ENCODE measurements at places on chromosomes 16 and 17. TPM values are rescaled to one million over a fixed set of nuclear protein-coding genes. Genes with fewer than 3 reads are reported as not detected.
A peak's percentile ranks its signal among the peaks of the same experiment; 100 is the strongest.

Gene PLEKHH3
- polyA plus RNA-seq, result 13.1 TPM

DNA sequence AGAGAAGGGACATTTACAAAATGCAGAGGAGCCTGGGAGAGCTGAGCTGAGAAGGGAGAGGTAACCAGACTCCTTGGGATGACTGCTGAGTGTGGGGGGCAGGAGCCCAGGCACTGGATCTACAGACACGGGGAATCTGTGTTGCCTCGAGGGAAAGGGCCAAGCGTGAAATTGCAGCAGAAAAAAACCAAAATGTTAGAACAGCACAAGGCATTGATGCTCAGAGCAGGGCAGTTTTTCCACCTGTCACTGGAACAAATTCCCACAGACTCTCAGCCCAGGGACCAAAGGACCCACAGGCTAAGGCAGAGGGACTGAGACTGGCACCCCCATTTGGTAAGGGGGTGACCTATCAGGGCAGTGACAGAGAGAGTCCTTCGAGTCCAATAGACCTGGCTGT lies 2.0 kb downstream of the PITPNM3 start:
- DNase-seq, result no peak

Gene PHKB
- 19.7 TPM for polyA plus RNA-seq

Gene NACA2
- polyA plus RNA-seq, result 0.23 TPM

DNA sequence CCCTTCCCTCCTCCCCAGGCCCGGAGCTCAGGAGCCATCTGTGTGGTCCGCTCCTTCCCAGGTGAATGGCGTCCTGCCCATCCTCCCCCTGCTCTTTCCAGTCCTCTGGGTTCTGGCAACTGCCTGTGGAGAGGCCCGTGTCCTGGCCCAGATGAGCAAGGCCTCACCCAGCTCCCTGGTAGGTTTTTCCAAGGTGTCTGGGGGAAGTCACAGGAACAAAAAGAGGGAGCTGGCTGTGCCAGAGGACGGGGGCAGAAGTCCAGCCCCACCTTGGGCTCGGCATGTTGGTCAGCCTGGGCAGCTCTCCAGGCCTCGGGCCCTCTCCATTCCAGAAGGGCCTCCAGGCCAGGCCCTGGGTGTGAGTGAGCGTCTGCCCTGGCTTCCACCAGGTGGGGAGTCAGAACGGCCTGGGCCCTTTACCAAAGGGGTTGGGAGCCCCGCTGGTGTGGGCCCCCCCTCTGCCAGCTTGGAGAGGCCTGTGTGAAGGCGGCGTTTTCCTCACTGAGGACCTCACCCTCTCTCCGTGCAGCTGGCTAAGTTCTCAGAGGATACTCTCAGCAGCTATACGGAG lies 25.1 kb downstream of the CASKIN2 start:
- no peak for DNase-seq

Gene FNDC8
- polyA plus RNA-seq, result 0.10 TPM

Gene FOXN1
- not detected for polyA plus RNA-seq

DNA sequence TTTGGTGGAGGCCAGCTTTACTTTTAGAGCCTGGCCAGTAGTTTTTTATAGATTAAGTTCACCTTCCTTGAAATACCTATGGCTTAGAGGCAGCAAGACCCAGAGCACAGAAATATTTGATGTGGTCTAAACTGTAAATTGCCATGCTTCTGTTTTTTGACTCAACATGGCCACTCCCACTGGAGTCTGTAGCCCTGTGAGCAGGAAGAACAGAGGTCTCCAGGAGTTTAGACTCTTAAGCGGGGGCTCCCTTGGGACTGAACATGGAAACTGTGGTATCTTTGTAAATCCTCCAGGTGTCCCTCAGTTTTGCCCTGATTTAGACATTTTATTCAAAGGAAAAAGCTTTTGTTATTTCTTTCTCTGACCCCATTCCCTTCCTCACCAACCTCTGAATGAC lies 145.6 kb downstream of the FTO start:
- DNase-seq, result no peak

GRCh38 chr17:29090750-29091605 lies 48.0 kb downstream of the PIPOX start:
- DNase-seq, result no peak

DNA sequence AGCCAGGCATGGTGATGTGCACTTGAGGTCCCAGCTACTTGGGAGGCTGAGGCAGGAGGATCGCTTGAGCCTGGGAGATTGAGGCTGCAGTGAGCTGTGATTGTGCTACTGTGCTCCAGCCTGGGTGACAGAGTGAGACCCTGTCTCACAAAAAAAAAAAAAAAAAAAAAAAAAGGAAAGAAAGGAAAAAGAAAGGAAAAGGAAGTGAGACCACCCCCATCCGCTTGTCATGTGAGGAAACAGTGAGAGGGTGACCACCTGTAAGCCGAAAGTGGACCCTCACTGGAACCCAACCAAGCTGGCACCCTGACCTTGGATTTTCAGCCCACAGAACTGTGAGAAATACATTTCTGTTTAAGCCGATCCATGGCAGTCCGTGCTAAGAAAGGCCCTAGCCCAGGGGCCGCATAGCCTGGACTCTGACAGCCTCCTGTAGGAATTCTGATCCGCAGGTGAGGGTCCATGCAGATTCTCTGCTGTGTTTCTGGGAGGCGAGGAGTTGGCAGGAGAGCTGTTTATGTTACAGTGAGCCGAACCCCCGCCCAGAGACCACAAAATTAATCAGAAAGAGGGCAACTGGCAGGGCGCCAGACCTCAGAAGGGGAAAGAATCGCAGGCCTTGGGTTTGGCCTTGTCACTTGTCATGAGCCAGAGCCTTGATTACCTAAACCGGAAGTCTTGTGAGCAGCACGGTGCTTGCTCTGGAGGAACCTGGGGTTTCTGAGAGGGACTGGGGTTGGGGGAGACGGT lies 945 bp downstream of the SGSH start:
- peak; percentile 94 for DNase-seq

- DNase-seq, result peak; percentile 65
These were observed 123.1 kb downstream of the SNX29 start for GRCh38 chr16:12099451-12100123.

Gene HIC1
- 2.6 TPM for polyA plus RNA-seq

DNA sequence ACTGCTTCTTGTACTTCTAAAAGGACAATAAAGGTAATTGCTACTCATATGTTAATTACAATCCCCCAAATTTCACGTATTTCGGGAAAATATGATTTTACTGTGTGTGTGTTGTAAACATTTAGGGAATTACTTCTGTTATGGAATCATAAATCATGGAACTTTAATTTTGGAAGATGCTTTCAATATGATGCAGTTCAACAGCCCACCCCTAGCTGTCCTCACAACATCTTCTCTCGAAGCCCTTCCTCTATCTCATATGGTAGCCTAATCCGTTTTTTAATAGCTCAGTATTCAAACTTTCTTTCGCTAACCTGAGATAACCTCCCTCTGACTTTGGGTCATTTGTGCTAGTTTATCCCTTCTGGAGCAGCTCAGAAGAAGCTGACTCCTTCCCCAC lies 78.4 kb downstream of the ANKFN1 start:
- DNase-seq, result no peak

Gene KLHL10
- polyA plus RNA-seq, result 0.05 TPM

GRCh38 chr16:3223913-3224515 lies 10.9 kb downstream of the ZNF200 start:
- DNase-seq, result no peak

DNA sequence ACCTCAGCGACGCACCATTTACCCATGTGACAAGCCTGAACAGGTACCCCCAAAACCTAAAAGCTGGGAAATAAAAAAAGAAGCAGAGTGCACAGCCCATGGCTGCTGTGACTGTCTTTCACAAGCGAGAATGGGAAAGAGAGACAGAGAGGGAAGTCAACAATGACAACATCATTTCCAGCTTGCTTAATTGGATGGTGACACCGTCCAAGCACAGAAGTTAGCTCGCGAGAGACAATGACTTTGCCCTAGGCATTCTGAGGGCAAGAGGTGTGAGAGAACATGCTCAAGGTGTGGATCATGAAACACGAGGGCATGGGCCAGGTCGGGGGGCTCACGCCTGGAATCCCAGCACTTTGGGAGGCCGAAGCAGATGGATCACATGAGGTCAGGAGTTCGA lies 19.3 kb upstream of the NSMCE1 start:
- DNase-seq, result no peak

- DNase-seq, result no peak
These were observed 1.1 kb downstream of the HS3ST6 start for GRCh38 chr16:1917056-1917664.

DNA sequence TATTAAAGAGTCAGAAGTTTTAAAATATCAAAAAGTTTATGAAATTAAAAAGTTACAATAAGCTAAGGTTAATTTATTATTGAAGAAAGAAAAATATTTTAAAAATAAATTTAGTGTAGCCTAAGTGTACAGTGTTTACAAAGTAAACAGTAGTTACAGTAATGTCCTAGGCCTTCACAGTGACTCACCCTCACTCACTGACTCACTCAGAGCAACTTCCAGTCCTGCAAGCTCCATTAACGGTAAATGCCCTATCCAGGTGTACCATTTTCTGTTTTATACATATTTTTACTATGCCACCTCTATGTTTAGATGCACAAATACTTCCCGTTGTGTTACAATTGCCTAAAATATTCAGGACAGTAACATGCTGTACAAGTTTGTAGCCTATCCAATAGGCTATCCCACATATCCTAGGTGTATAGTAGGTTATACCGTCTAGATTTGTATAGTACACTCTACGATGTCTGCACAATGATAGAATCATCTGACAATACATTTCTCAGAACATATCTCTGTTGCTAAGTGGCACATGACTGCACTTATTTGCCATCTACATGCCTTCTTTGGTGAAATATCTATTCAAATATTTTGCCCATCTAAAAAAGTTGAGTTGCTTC lies 67.2 kb upstream of the WSB1 start:
- DNase-seq, result no peak

DNA sequence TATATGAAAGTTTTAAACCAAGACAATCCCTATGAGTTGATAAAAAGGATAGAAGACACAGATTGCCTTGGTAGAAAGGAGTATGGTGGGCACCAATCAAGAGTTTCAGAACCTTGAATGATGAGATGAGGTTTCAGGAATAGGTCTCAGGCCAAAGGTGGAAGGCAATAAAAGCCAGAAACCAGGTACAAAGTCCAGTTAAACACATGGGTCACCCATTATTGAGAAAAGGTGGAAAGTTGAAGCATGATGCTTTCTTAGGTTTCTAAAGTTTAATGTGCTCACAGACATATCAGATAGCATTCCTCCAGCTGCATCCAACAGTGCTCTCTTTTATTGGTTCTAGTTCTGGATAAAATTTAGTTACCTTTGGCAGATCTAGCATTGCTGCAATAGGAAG lies 950.8 kb upstream of the SOX9 start:
- no peak for DNase-seq

- DNase-seq, result no peak
These were observed 11.1 kb downstream of the CMTM2 start for GRCh38 chr16:66590322-66590721.

Gene GH1
- polyA plus RNA-seq, result 1.5 TPM

GRCh38 chr16:49021136-49021535 lies 260.5 kb downstream of the CBLN1 start:
- DNase-seq, result no peak

- peak; percentile 83 for DNase-seq
These were observed 17.3 kb upstream of the EEF2K start for GRCh38 chr16:22188595-22189442.

Gene CDK5R1
- 13.5 TPM for polyA plus RNA-seq

DNA sequence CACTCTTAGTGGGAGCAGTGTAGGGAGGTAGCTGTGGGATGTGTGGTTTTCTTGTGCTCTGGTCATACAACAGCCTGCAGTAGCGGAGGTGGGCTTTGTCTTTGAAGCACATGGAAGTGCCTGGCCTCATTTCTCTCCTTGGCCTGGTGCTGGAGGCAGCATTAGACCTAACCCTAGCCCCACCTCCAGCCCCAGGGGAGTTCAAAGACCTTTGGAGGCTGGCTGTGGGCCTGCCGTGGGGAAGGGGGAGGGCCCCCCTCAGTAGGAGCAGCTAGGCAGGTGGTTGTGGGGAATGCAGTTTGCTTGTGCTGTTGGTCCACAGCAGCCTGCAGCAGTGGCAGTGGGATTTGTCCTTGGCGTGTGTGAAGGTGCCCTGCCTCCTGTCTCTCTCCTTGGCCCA lies 91.7 kb downstream of the BCAS3 start:
- DNase-seq, result no peak

Gene C1QTNF8
- not detected for polyA plus RNA-seq

- DNase-seq, result no peak
These were observed 31.0 kb upstream of the GINS2 start for GRCh38 chr16:85719605-85720301.

Data from spleen (tissue), 13 donors.